ENCODE measurements at places on chromosomes 3 and 15.
A peak's percentile ranks its signal among the peaks of the same experiment; 100 is the strongest.

DNA sequence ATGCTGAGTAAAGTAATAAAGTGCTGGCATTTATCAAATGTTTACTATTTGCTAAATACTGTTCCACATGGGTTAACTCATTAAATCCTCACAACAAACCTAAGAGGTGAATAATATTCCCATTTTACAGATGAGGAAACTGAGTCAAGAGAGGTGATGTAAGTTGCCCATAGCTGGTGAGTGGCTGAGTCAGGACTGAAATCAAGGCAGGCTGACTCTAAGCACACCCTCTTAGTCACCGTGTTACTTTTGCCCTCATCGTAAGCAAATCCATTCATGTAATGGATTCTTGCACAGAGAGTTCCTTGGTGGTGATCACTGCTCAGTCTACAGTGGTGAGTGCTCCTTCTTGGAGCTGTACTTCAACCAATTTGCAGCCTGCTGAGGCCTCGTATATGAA is 28.9 kb upstream of the PTX3 start:
- DNase-seq = no peak

DNA sequence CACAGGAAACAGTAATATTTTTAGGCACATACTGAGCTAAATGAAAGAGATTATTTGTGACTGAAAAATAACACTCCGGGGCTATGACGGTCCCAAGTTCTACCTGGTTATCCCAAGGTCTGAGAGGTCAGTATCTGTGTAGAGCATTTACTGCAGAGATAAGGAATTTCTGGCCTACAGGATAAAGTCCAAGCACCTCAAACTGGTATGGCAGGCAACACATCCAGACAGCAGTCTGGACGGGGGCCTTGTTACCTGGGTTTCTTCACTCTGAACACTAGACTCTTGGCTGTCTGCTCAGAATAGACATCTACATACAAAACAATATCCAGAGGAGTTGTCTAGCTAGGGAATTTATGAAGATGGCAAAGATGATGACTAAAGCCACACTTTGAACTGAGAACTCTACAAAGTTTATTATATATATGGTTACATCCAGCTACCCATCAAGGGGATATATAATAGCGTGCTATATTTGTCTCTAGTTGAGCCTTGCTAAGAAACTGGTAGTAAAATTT is 42.0 kb upstream of the CLRN1 start:
- DNase-seq = no peak

DNA sequence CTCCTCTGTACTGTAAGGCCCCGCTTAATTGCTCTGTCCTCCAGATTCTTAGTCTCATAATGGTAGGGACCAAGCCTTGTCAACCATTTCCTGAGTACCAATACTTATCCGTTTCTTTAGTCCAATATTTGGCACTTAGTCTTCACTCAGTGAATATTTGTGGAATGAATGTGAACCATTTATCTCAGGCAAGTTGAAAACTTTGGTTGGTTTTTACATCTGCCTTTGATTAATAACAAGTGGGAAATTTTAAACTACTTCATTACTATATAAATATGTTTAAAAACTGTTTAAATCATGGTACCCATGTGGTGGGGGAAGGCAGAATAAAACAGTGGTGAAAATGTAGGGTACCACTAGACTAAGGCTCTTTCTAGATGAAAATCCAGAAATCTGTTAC is 15.2 kb downstream of the CA12 start:
- no peak for DNase-seq

GRCh38 chr15:51493892-51494291 is 128.7 kb downstream of the DMXL2 start:
- DNase-seq = no peak

DNA sequence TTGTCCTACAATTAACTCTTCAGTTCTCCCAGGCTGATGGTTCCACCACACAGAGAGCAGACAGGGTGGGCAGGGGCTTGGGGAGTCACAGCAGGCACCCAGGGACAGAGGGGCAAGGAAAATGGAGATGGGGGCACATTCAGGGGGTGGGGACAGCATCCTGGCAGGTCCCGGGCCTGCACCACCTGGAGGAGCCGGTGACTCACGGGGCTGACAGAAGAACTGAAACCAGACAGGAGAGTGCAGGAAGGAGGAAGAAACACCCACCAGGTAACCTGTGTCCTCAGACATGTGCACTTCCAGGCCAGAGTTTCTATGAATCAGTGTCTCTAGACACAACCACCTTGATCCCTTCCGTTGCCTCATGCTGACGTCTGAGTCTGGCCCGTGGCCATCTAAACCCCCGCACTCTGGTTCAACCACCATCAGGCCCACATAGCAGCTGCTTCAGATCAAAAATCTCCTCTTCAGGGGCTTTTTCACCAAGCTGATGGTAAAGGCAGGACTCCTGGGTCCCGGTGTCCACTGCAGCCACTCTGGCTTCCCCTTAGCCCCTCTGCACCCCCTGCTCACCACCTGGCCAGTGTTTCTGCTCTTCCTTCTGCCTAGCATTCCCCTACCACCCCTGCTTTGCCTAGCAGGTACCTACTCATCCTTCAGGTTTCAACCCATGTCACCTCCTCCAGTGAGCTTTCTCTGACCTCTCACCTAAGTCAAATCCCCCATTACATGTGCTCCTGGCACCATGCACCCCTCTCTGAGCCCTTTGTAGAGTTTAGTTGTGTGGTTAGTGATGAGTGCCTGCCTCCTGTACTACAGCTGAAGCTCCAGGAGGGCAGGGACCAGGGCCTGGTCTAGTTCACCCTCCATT is 16.5 kb upstream of the CYP11A1 start:
- no peak for DNase-seq

DNA sequence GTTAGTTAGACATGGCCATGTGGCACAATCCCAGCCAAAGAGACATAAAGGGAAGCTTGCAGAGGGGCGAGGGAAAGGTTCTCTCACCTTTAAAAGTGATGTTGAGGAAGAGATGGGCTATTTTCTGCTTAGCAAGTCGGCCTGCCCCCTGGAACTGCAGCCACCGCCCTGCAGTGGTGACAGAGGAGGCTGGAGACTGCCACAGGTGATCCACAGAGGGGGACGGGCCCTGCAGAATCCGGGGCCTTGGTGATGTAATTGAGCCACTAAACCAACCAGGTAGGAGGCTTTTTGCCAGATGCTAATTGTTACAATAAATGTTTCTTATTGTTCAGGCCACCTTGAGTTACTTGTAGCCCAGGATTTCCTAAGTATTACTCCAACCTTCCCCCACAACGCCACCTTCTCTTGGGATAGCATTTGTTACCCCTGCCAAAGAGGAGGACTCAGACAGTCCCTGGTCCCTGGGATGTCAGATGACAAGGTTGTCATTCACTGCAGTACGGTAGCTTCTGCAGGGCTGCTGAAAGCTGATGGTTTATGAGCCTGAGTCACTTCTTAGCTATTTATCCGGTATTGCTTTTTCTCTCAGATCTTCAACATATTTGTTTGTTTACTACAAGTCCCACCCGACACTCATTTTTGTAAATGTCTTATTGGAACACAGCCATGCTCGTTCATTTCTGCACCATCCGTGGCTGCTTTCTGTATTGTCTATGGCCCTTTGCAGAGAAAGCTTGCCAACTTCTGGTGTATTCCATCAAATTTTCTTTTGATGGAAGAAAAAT is 63.3 kb upstream of the SEC61A1 start:
- no peak for DNase-seq

GRCh38 chr3:189839576-189839975 is 208.4 kb downstream of the TP63 start:
- no peak for DNase-seq

GRCh38 chr3:11335056-11335608 is 62.9 kb downstream of the ATG7 start:
- peak; percentile 4 for DNase-seq

DNA sequence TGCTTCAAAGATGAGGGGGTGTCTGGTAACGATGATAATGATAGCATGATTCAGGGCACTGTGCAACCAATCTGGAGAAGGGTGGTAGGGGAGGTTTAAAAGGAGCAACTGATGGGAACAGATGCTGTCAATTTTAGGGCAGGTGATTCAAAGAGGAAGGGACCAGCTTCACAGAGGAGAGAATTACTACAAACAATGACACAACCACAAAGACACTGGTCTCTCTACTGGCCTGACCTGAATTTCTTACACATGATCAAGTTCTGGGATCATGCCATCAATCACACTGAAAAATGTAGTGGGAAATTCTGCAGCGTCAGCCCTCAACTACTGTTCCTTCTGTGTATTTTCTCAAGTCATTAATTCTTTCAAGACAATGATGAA is 2.6 kb upstream of the CDV3 start:
- DNase-seq = no peak

- no peak for DNase-seq
Measured at GRCh38 chr15:56984681-56985481, 66.4 kb downstream of the TCF12 start.

DNA sequence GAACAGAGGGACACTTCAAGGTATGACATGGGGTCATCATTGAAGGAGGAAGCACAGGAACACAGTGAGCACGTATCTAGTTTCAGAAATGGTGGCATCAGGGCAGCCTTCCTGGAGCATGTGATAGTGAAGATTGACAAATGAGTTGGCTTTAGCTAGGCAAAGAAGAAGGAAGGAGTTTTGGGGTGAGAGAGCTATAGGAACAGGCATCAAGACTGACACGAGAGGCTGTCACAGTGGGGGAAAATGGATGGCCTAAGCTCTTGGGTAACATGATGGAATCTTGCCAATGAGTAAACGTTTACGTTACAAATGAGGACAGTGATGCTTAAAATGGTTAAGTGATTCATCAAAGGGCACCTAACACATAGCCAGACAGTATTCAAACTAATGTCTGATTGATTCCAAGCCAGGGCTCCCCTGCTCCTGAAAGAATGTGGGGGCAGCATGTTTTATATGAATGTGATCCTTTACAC is 23.1 kb upstream of the GPR171 start:
- DNase-seq = no peak

- no peak for DNase-seq
Measured at GRCh38 chr3:58952128-58952917, 97.5 kb downstream of the CFAP20DC start.

- no peak for DNase-seq
Measured at GRCh38 chr3:176087066-176087697, 1110.1 kb downstream of the TBL1XR1 start.

- no peak for DNase-seq
Measured at GRCh38 chr3:19901918-19902317, 32.1 kb downstream of the EFHB start.

DNA sequence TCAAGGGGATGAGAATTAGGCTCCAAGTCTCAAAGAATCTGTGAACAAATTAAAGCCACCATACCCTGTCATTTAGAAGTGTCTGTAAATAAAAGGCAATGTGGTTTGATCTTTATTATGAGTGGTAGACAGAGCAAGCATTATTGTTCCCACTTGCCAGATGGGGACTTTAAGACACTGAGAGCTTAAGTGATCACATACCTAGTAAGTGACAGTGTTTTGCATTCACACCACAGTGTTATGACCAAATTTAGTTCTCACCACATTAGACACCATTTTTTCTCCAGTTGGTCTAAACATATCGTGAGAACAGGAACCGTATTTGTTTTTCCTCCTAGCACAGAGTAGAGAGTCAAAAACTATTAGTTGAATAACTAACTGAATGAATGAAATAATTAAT is 13.2 kb upstream of the ZBED2 start:
- DNase-seq = no peak

DNA sequence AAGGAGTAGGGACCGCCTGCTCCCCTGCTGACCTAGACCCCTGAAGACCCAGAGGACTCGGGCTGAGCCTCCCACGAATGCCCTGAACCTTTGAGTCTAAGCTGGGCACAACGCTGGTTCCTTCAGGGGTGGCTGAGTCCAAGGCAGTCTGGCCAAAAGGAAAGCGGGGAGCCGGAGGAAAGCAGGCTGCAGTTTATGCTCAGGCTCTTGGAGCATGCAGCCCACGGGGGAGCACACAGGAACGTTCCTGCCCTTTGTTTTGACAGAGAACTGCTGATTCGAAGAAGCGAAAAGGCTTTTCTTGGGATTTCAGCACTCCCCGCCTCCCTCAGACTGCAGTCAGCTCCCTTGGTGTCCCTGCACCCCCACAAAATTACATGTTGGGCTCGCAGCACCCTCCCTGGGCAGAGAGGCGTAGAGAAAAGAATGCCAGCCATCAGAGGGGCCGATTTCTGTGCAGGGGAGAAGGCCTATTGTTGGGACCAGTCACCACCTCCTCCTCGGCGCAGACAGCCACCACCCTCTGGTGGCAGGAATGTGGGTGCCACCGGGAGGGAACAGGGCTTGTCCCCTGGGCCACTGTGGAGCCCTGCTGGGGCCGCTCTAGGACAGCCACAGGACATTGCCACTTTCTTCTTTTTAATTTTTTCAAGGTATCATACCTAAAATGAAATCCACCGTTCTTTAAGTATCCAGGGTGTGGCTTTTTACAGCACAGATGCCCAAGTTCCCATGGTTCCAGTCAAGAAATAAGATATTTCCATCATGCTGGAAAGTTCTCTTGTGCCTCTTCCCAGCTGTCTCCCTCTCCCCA is 72.2 kb downstream of the SMAD6 start:
- DNase-seq = peak; percentile 21

DNA sequence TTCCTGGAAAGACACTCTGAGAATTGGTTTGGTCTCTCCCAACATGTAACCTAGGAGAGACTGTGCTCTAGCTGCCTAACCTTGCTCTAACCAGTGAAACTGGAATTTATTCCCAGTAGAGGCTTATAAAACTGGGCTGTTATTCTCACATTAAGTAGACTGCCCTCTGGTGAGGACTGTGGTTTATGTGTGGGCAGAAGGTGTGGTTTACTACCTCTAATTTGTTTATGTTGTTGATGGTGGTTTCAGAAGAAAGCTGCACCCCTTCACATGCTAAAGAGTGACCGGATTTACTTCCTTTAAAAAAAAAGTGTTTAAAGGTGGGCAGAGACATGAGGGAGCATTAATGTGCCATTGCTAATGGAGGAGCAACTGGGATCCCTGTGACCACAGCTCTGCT is 273.2 kb downstream of the MECOM start:
- DNase-seq = no peak

DNA sequence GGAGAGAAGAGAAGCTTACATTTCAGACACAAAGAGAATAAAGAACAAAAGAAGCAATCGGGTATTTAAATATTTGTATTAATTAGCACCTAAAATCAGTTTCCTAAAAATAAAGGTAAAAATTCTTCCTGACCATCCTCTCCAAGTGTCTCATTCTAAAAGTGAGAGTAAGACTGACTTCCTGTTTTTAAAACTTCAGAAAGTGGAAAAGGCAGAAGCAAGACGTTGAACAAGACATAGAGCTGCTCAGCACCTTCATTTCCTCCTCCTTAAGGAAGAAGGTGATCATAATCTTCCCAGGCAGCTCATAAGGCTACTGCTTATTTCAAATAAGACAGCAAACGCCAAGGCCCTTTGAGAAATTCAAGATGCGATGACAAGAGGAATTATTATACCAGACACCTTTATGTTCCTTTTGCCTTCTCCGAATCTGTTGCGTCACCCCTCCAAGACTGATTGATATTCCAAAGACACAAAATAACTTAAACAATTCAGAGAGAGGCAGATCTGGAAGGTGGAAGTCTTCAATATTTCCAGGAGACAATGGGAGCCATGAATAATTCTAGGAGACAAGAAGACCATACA is 238.8 kb upstream of the TLE3 start:
- DNase-seq = no peak

GRCh38 chr3:196440696-196441095 is 8.5 kb upstream of the UBXN7 start:
- no peak for DNase-seq
